HFFc6 (cell line): ENCODE measurements at places on chromosomes 3 and 15. TPM values are rescaled to one million over a fixed set of nuclear protein-coding genes. Genes with fewer than 3 reads are reported as not detected.

The CLDN11 gene
- 3.0 to 70.6 TPM (median 3.5 TPM) in 3 replicates for total RNA-seq

The SLC28A2 gene
- not detected in 2 replicates for total RNA-seq

DNA sequence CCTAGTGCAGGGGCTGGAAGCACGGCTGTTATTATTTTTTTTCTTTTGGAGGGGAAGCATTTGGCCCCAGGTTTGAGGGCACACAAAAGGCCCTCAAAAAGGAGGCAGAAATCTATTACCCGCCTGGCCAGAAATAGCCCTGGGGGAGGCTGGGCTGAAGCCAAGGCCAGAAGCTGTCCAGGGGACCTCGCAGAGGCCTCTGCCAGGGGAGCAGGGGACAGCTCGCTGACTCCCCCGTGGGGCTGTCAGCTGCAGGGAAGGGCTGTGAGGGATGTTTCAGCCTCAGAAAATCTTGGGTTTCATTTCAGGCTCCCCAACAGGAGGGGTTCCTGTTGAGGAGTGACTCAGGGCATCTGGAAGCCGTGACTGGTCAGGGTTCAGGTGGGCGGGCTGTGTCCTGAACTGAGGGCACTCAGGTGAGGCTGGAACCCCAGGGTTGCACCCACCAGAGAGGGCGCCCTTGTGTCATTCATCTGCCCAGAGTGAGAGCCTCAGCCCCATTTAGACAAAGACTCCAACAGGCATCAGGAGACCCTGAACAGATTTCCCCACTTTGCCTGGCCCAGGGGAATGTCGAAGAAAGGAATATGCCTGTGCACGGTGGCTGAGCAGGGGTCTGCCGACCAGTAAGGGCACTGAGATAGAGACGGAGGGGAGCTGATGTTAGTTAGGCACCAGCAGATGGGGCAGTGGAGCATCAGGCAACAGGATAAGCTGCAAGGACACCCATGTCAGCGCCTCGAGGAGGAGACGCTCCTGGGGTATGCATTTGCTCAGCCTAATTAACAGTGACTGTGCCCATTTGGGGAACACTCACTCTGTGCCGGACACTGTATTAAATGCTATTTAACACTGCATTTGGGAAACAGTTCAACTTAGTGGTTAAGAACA is 43.5 kb upstream of the SLC6A11 start:
- no peak for DNase-seq

DNA sequence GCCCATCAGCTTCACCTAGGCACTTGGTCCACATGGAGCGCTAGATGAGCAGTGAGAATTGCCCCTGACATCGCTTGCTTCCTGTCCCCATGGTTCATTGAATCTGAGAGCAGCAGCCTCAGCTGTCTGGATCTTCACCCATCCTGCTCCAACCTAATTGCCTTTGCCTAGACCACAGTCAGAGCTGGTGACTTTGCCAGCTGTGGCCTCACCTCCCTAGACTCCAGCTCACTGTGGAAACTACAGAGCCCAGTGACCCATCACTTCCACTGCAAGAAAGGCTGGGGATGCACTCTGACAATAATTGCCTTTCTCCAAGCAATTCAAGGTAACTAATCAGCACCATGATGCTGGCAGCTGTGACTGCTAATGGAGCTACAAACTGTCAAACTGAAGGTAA is 30.6 kb upstream of the SLC6A1 start:
- no peak for DNase-seq

GRCh38 chr15:59298225-59298853 is 74.3 kb downstream of the MYO1E start:
- DNase-seq, result no peak

The GP9 gene
- total RNA-seq, result not detected in 3 replicates

DNA sequence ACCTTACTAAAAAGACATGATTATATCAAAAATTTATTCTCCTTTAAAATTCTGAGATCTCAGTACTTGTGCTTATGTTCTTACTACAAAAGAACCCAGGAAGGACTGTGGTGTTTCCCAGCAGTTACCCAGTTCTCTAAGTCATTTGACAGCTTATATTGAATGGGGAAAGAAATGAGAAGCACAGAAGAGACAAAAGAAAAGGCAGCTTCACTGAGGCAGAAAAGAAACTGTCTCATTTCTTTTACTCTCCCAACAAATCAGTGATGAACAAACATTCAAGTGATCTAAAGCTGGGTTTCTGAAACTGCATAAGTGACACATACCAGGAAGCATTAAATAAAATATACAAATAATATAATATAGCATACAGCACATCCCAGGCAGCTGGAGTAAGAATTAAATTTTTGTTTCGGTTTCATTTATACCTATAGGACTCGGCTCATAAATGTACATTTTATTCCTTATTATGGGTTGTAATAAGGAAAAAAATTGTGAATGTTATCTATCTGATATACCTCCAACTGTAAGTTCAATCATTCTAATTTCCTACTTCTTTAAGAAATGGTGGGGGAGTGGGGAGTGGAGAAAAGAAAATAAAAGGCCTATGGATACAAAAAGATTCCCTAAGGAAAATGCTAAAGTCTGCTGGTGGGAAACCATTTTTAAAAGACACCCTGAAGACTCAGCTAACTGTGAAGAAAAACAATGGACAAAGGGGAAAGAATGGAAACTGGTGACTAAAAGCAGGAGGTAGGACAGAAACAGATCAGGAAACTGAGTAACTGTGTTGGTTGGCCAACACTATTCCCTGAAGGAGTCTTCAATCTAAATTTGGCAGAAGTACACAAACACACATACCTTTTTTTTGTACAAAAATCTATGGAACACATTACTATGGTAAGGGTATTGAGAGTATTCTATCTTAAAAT is 156.8 kb downstream of the TBC1D5 start:
- no peak for DNase-seq

The GOLGA8T gene
- total RNA-seq, result not detected in 3 replicates

The CSPG5 gene
- 0.21 TPM in 1 of 3 replicates, not detected in the others for total RNA-seq

The TRH gene
- total RNA-seq, result not detected in 3 replicates

The SYNPR gene
- not detected in 3 replicates for total RNA-seq

DNA sequence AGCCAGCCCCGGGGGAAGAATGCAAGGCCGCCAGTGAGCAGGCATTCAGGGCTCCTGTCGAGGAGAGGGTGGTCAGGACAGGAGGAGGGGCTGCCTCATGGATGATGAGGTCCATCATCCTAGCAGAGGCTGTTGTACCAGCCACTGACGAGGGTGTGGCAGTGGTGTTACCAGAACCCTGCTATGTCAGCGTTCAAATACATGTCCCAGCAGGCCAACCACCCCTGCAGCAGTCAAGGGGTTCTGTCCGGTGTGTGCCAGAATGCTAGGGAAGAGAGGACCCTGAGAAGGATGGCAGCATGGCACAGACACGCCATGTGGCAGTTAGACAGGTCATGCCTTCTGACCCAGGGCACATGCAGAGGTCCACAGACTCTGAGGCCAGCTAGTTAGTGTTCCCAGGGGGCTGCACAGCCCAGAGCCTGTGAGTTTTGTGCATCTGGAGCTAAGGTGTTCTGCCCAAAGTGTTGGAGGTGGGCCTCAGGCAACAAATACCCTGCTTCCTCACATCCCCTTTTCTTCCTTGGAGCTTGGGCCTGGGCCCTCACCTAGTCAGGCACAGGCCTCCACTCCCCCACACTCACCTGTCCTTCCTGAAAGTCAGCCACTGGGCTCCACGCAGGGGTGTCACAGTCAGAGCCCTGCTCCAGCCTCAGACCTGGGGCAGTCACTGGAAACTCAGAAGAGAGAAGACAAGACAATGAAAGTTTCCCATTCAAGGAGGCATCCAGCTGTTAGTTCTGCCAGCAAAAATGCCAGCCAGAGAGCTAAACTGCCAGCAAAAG is 7.8 kb downstream of the PAK6 start:
- no peak for DNase-seq

The CDHR4 gene
- 0.19 to 0.27 TPM in 2 of 3 replicates, not detected in the other for total RNA-seq

The XCR1 gene
- total RNA-seq, result not detected in 3 replicates

The CFAP20DC gene
- 0.99 and 1.2 TPM in 2 replicates for total RNA-seq

GRCh38 chr3:112587336-112587735 is 25.5 kb downstream of the SLC35A5 start:
- DNase-seq, result no peak

- no peak for DNase-seq
Observed at GRCh38 chr3:171126478-171127209, 100.1 kb upstream of the SLC2A2 start.

The SCAANT1 gene
- total RNA-seq, result not detected in 3 replicates

GRCh38 chr3:152097770-152098169 is 171.0 kb upstream of the MBNL1 start:
- no peak for DNase-seq

GRCh38 chr3:187319699-187320302 is 28.3 kb upstream of the MASP1 start:
- peak; percentile 75 for DNase-seq

DNA sequence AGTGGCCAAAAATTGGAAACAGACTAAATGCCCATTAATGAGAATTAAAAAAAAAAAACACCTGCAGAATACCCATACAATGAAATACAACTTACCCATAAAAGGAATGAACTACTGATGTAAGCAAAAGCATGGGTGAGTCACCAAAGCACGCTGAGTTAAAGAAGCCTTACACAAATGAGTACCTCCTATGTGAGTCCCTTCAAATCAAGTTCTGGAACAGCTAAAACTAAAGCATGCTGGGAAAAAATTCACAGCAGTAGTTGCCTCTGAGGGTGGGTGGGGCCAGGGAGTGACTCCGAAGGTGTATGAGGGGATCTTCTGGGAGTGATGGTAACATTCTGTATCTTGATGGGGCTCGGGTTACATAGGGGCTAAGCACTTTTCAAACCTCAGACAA is 11.4 kb downstream of the MYO5C start:
- DNase-seq, result peak; percentile 53

The CD276 gene
- total RNA-seq, result 96.9 to 122 TPM (median 115 TPM) in 3 replicates

DNA sequence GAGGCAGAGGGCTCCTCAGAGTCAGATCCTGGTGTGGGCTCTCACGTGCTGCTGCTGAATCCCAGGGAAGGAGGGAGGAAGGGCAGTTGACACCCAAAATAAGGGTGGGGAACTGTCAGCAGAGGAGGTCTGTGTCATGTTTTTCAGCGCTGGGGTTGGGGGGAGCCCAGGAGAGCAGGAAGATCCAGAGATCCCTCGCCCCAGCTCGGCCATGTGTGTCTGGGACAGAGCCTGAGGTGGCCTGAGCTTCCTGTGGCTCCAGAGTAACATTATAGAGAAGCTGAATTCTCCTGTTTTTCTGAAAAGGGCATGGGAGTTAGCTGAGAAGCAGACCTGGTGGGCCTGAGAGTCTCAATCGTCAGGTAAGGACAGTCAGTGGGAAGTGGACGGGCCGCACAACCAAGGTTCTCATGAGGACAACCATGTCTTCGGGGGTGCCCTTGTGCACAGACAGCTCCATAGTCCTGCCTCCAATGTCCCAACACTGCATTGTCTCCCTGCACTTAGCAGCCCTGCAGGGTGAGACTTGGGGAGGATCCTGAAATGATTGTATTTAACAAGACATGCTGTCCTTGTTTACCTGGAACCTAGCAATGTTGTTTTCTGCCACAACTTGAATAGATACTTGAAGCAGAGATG is 18.4 kb downstream of the UMPS start:
- no peak for DNase-seq

DNA sequence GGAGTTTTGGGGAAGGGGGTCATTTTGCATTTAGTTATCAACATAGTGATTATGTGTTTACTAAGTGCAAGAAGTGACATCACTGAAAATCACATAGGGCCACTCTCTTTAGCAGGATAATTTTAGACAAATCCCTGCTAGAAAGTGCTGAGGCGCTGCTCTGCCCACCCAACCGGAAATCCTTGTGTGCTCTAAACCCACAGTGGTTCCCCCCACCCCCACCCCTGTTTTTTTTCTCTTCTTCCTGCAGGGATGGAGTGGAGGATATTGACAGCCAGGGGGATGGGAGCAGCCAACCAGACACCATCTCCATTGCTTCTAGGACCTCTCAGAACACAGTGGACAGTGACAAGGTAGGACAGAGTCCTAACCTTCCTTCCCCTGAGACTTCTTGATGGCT is 234.2 kb upstream of the UMPS start:
- DNase-seq, result no peak

DNA sequence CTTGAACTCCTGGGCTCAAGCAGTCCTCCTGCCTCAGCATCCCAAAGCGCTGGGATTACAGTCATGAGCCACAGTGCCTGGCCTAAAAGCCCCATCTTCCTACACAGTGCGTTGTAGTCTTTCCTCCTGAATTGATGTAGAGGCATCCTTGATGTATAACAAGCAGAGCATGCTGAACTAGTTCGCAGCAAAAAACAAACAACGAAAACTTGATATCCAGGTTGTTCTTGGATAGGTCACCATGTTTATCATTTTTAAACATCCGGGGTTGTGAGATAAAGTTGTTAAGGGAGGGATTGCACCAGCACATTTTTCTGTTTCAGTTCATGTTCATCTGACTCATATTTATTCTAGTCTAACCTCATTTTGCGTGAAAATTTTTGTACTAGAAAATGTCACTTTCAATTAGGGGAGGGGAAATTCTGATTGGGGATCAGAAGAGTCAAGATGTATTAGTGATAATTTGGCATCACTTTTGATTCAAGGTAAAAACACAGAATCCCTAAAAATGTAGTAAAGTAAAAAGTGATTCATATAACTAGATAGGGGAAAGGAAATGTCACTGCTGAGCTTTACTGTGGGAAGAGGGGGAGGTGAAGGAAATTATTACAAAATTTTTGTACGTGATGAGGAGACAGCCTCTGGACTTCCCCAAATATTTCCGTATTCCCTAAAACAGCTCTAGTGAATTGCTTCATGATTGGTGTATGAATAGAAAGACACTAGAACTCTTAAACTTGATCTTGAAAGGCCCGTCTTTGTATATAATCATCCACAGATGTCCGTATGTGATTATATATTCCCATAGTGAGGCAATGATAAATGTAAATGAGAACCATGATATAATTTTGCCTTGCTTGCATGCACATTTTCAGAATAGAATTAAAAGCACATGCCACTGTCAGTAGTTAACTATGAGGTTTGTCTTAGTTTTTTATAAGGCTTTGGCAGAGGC is 22.9 kb downstream of the RAB8B start:
- peak; percentile 58 for DNase-seq

The CD80 gene
- total RNA-seq, result not detected in 3 replicates

DNA sequence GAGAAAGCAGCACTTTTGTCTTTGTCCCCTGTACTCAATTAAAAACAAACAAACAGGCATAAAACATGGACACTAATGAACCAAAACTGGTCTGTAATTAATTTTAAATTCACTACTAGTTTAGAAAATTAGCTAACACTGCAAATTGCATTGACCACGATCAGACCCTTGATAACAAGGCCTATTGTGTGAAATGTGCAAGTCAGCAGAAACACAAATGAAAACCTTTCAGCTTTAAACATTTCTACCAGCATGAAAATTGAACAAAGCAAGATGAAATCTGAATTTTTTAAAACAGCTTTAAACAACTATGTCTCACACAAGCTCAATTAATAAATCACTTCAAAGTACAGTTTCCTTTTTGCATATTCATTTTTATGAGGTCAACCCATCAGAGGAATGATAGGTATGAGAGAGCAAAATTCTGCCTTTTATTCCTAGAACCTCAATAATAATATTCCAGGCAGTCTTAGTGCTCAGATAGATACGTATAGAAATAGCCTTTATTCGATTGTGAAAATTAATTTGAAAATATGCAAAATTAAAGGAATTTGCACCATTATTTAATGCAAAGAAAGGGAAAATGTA is 27.0 kb upstream of the CHMP2B start:
- DNase-seq, result no peak

GRCh38 chr3:159911664-159912037 is 77.0 kb upstream of the IL12A start:
- no peak for DNase-seq

GRCh38 chr15:28888900-28889299 is 3.1 kb downstream of the APBA2 start:
- no peak for DNase-seq
